NCI-H774 (cell line): ENCODE measurements at places on chromosomes 1 and 21.

DNA sequence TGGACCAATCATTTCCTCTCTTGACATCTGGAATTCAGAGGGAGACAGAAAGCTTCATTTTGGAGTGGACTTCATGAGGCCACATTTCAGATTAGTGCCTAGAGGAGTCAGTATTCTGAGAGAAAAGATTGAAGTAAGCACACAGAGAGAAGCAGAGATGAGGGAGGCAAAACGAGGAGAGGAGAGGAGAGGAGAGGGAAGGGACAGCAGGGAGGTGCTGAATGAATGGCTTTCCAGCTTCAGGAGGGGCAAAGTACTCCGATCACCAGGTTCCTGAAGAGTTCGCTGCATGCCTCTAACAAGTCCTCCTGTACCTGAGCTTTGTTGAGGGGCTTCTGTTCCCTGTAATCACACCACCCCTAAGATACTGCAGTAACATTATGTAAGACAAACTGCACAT, 76.0 kb downstream of the NRIP1 start:
- DNase-seq = no peak

GRCh38 chr1:95627244-95627643, 393.2 kb downstream of the RWDD3 start:
- no peak for DNase-seq

GRCh38 chr1:10939654-10940450, 72.6 kb upstream of the TARDBP start:
- DNase-seq = no peak

- DNase-seq = no peak
Measured at GRCh38 chr21:31425138-31425537, 81.1 kb upstream of the TIAM1 start.

DNA sequence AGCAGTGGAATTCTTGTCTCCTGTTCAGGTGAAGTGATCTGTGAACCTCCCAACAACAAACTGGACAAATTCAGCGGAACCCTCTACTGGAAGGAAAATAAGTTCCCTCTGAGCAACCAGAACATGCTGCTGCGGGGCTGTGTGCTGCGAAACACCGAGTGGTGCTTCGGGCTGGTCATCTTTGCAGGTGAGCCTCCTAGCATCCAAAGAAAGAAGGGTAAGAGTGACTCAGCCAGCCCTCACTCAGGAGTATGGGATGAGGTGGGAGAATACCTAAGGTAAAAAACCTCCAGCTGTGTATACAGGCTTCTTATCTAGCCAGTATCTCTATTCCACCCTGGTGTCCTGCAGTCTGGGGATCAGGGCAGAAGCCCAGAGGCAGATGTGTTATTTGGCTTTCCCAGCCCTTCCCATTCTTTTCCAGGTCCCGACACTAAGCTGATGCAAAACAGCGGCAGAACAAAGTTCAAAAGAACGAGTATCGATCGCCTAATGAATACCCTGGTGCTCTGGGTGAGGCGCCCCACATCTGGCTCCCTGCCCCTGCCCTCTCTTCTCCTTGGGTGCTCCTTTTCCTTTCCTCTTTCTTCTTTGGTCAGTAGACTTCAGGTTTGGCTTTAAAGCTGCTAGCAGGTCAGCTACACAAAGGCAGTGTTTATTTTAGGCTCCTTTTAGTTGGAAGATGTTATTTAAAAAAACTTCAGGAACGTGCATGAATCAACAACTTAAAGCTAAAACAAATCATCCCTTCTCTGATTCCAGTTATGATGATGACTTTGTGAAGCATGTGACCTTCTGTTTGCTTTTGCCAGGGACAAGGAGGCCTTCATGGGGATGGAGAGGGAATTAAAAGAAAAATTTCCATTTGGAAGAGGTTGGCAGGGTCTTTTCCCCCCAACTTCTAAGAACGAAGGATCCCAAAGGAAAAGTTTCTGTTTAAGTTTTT, 9.0 kb downstream of the ATP8B2 start:
- no peak for DNase-seq

DNA sequence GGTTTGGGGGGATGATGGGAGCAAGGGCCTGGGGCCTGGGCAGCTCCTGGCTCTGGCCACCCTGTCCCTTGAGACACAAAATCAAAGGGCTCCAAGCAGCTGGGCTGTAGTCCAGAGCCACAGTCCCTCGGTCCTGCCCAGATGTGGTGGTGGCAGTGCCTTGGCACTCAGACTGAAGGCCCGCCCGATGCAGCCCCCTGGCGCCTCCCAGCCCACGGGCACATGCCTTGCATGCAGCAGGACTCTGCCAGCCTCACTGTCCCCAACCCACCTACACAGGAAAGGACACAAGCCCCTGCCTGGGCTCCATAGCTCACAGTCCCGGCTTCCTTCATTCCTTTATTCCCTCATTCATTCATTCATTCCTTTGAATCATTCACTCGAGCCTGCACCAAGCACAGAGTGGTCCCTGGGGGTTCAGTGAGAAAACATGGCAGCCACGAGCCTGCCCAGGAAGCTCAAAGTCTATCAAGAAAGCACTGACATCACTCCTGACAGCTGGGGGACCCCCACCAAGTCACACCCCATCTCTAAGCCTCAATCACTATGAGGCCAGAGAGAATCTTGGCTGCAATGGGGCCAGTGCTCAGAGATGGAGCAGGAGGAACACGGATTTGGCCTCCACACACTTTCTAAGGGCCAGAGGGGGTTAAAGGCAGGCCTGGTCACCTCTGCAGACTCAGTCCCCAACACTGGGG, 5.8 kb downstream of the SDC3 start:
- DNase-seq = no peak

DNA sequence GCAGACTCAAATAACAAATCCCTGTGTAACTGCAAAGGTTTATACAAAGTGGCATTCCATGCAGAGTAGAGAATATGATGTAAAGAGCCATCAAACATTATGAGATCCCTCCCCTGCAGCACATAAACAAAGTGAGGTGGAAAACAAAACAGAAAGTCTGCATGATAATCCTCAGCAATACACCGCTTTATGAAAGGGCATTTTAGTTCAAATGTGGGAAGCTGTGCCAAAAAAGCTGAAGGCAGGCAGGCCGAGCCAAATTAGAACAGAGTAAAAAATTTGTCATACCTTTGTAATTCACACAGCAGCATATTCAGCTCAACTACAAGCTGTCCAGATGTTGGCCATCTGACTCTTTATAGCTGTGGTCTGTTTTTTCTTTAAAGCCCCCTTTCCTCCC, 113.5 kb downstream of the LHX9 start:
- DNase-seq = no peak

- no peak for DNase-seq
Measured at GRCh38 chr1:79090985-79091384, 84.5 kb upstream of the ADGRL4 start.

DNA sequence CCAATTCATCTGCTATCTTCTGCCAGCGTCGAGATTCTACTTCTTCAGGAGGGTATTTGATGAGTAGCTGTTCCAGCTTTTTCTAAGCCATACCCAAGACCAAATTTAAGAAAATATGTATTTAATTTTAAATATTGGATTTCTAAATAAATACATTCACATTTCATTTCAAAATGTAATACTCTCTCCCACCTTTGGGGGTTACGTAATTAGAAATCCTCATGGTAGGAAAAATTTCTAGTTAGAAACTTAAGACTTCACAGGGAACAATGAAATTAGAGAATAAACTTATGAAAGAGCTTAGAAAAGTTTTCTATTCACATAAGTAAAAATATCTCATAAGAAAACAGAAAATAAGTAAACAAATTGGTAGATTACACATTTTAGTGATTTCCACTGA, 102.9 kb downstream of the ZZZ3 start:
- DNase-seq = no peak

- no peak for DNase-seq
Measured at GRCh38 chr1:241551759-241552638, 19.8 kb downstream of the KMO start.

DNA sequence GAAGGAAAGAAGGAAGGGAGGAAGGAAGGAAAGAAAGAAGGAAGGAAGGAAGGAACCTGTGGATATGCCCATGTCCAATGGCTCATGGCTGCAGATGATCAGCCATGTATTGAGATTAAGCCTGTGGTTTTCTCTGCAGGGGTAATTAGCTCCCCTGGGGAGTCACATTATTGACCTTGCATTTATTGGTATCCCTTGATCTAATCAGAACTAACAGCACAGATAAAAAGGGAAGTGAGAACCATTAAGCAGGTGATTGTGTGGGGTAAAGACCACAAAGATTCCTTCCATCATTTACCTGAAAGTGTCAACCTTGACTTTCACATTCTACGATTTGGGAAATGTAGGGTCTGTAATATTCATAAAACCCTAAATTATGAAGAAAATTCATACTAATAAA, 390.7 kb downstream of the BRINP2 start:
- no peak for DNase-seq

DNA sequence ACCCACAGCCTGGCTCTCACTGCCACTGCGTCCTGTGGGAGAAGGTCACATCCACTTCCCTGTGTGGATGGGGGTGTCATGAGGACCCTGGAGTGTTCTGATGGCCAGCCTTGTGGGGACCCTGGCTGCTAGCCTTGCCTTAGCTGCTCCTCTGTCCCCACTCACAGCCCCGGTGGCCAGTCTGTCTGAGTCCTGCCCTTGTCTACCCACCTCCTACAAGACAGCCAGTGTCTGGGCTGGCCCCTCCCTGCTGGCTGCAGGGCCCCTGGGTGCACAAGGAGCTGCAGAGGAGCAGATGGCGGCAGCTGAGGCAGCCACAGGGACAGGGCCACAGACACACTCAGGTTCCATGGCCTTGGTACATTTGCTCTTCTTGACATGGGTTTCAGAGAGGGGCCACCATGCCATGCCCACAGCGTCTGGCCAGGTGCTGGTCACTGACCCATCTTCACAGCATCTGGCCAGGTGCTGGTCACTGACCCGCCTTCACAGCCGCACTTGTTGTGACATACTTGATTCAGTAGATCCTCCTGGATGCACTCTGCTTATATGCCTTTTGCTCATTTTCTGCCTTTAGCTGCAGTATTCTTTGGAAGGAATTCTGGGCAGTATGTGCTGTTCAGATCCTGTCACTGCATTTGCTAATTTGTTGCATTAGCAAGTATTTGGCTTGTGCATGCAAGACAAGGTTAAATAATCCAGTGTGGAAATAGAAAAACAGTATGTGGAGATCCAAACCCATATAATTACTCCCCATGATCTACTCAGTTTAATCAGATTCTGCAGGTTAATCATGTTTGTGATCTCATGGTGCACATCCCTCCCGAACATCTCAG, 157.8 kb downstream of the PCBP3 start:
- no peak for DNase-seq

GRCh38 chr1:23772854-23773242, 5.4 kb upstream of the PITHD1 start:
- no peak for DNase-seq

GRCh38 chr1:80349218-80349617, 1342.7 kb upstream of the ADGRL4 start:
- DNase-seq = no peak

DNA sequence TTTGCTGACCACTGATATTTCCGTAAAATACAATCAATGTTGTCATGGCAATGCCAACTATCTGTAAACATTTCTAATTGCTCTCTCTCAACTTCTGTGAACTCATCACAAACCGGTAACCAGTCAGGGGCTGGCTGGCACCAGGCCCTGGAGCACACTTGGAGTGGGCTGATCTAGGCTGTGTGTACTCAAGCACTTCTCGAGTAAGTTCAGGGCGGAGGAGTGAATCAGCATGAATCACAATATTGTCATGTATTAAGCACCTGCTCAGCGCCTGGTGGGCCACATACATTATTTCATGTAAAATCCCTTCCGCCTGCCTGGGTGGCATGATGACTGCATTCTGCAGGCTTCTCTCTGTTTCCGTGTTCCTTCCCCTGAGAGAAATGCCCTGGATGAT, 212.4 kb downstream of the FOXD2 start:
- peak; percentile 95 for DNase-seq

GRCh38 chr21:32329776-32330175, 31.1 kb downstream of the MRAP start:
- no peak for DNase-seq

GRCh38 chr1:114554577-114554976, 26.8 kb downstream of the BCAS2 start:
- DNase-seq = no peak
